ENCODE measurements at places on chromosomes 3 and 15.

DNA sequence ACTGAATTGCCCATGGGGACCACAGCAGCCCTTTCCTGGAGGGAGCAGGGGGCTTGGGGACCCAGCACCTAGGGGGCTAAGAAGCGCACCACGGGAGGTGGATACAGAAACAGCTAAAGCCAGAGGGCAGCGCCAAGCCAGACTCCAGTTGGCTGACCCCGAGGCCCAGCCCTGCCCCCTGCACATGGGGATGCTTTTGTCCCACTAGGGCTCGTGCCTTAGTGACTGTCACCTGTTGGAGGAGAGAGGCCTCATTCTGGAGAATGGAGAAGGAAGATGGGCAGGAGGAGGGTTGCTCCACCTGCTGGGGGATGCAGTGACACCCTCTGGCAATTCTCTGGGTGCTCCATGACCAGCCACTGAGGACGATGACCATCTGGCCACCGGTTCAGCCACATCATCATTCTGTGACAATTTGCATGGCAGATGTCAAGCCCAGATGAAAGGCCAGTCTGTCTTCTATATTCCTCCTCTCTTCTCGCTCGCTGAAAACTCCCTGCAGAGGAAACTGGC is 167.8 kb upstream of the TLE3 start:
- DNase-seq, result no peak

GRCh38 chr15:57526615-57527014 is 65.1 kb upstream of the MYZAP start:
- no peak for DNase-seq

GRCh38 chr3:38297947-38298711 is 16.0 kb downstream of the SLC22A14 start:
- peak; percentile 29 for DNase-seq

DNA sequence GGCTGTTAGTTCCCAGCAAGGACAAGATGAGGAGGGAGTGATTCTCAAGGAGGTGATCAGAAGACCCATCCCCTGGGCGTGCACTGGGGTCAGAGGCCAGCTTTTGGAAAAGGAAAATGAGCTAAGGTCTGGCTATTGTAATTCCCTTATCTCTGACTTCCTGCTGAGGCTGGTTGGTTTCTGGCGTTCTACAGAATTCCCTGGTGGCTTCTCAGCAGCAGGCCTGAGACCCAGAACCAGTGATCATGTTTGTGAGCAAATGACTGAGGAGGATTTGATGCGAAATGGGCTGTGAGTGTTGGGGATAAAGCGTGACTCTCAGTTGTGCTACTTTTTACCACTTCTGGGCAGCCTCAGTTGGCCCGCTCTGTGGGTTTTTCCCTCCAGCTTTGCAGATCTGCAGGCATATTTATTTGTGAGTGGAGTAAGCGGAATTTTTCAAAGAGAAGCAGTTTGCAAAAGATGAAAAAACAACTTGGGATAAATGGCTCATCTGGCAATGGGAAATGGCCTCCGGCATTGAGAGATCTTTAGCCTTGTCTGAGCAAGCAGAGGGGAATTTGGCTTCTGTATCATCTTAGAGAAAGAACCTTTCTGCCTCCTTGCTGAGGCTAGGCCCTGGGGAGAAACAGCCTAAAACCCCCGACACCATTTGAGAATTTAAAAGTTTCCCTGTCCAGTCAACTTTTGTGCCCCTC is 102.7 kb downstream of the SLCO3A1 start:
- DNase-seq, result no peak

GRCh38 chr3:99287876-99288275 is 350.5 kb upstream of the COL8A1 start:
- DNase-seq, result no peak

DNA sequence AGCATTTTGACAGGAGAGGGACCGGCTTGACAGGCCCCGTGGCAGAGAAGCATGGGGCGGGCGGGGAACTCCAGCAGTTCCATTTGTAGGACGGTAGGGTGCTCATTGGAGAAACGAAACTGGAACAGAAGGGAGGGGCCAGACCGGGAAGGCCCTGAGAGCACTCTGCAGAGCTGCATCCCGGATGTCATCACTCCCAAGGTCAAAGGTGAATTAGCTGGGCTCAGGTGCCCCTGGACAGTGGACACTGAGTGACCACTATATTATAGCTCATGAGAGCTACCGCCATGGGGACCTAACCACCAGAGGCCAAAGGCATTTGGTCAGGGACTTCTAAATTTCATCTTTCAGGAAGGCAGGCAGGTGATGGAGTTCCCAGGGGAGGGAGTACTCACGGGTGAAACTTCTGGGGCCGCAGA is 7.3 kb downstream of the CSRNP1 start:
- peak; percentile 88 for DNase-seq

All from suppressor macrophage (primary cell).